ENCODE measurements at places on chromosomes 2 and 18.

DNA sequence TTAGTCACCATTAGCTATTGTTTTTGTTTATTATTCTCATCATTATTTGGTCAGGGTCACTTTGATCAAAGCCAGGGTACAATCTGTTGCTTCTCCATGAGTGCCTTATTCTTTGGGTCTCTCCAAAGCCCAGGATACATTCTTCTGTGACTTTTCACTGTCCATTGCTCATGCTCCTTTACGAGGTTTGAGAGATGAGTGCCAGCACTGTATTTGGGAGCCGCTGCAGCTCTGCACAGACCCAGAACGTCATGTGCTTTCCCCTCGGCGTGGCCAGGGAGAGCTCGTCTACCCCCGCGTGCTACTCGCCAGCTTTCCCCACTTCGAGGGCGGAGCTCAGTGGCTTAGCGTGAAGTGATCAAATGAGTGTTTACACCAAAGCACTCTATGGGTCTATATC is 123.7 kb downstream of the COL6A3 start:
- no peak for DNase-seq

GRCh38 chr2:134203175-134203574 is 50.7 kb upstream of the MGAT5 start:
- no peak for DNase-seq

GRCh38 chr18:53780666-53781065 is 443.8 kb downstream of the MBD2 start:
- DNase-seq = no peak

DNA sequence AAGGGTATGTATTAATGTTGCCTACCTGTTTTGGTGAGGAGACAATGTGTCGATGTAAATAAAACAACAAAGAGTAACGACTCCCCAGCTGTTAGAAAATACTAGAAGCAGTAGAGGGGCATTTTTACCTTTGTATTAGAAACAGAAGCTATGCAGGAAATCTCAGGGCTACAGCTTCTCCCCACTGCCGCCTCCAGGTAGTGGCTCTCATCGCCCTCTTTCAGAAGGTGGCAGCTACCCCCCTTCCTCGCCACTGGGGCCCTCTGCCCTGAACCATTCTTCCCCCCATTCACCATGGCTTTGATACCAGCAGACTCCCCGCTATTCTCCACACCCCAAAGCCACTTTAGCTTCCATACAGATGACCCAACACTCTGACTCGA is 6.7 kb downstream of the PLA2R1 start:
- no peak for DNase-seq

DNA sequence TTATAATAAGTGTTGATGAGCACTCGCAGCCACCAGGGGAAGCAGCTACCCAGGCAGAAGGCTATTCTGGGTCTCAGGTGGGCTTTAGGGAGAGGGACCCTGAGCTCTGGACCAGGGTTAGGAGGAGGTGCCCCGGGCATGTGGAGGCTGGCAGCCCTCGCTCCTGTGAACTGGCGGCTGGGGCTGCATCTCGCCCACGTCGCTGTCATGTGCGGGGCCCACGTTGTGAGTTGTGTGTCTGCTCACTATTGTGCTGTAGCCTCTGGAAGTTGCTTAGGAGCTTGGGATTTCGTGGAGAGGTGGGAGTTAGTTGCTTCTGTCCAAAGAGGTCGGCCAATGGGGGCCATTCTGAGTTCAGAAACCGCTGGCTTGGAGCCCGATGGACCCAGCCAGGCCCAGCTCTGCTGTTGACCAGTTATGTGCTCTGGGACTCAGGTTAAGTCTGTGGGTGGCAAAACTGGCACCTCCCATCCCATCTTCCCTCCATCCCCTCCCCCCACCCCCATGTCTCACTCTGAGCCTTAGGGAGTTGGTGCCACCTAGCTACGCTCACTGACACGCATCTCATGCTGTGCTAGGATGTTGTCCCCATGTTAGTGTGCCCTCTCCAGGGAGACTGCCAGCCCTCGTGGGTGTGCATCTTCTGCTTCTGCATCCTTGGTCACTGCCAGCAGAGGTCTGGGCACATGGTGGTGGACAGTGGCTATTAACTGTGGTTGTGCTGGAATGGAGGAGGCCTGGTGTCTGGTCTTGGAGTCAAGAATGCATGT is 18.5 kb downstream of the RRM2 start:
- DNase-seq = no peak

DNA sequence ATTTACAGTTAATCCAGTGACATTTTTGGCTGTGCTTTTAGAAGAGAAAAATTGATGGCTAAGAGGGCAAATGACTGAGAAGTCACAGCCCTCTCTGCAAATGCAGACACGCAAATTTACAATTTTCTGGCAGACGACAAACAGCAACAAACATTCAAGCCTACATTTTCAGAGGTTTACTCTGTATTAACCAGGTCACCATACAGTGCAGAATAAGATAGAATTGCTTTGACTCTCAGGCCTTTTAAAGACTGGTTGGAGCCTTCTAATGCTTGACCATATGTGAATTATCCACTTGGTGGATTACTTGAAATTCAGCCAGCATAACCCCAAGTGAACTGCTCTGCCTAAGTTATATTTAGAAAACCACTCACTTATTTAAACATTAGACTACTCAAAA is 280.9 kb upstream of the STON1 start:
- DNase-seq = no peak

DNA sequence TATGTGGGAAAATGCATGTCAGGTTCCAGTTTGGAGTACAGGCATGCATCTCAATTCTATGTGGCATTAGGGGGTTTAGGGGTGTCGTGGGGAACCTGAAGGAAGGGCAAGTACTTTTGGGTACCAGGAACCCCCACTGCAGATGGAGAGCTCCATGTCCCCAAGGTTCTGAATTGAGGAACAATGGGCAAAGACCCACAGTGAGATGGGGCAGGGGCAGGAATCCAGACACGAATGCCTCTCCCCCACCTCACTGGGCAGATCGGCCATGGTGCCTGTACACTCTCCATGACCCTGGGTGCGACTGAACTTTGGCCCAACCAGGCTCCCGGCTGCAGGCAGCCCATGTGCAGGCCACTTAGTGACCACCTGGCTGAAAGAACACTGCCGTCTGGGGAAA is 209.3 kb downstream of the HAUS1 start:
- DNase-seq = no peak
